ENCODE measurements at places on chromosomes 6 and 20.

DNA sequence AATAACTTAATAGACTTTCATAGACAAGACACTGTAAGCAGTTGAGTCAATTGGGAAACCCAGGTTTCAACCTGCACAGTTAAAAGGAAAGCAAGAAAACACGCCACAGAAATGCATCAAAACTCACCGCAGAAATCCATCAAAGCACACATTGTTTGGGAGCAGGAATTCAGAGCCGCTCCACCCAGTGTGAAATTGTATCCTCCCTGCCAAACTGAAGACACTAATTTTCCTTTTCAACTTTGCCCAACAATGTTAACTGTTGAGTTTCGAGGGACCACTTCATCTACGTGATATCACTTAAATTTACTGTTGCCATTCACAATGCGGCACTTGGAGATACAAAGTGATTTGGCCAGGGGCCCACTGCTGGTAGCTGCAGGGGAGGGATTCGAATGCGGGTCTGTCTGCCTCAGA, 92.7 kb downstream of the DACT2 start:
- no peak for DNase-seq

DNA sequence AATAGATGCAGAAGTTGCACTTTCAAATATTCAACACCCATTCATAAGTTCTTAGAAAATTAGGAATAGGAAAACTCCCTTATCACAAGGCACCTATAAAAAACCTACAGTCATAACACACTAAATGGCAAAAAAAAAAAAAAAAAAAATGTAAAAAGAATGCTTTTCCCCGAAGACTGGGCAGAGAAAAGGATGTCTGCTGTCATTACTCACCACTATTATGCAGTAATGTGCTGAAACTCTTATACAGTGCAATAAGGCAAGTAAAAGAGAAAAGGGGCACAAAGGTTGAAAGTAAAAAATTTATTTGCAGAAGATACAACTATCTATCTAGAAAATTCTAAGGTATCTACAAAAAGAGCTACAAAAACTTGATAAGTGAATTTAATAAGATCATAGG, 607.8 kb upstream of the ARID1B start:
- no peak for DNase-seq

GRCh38 chr20:4897600-4897999, 103.7 kb downstream of the SLC23A2 start:
- no peak for DNase-seq

DNA sequence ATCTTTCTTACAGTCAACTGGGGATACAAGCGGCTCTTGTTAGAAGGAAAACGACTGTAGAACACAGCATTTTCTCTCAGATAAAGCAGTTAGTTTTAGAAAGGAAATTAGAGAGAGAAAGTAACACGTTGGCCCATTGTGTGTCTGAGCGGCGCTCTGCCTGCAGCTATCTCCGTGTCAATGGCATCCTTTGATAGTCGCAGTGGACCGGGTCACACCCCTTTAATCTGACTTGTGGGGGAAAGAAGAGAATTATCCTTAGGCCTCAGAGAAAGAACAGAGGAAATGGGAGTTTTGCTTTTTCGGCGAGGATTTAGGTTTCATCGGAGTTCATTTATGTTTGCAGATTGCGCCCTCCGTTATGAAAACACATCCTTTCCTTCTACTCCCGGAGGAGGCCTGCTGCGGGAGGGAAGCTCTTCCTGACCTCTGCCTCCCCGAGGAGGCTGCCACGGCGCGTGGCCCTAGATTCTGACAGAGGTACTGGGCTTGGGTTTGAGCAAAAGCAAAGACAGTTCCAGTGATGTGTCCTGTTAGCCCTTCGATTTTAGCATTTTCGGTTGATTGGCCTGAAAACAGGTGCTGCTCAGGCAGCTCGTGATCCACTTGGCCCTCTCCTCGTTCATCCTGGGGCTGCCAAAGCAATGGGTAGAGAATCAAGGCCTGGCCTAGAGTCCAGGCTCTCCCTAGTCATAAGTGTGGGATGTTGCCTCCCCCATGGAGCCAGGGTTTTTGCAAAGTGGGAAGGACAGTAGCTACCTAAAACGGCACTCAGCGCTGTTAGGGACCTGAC, 74.9 kb downstream of the ZDHHC14 start:
- DNase-seq: no peak

- DNase-seq: no peak
Observed at GRCh38 chr6:12331951-12332749, 42.0 kb downstream of the EDN1 start.

DNA sequence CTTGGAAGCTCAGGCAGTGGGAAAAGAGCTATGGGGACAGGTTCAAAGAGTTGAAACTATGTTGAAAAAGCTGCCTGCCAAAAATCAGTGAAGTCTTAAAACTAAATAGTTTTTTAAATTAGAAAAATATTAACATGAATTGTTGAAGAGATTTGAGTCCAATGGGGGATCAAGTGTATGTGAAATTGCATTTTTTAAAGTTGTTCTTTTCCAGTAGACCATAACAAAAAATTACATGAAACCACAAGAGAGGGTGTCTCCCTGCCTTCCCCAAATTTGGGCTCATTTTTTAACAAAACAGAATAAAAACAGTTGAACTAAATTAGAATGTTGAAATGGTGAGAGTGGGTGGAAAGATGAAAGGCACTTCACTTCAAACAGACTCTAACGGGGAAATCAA, 31.5 kb upstream of the COL10A1 start:
- DNase-seq: no peak

DNA sequence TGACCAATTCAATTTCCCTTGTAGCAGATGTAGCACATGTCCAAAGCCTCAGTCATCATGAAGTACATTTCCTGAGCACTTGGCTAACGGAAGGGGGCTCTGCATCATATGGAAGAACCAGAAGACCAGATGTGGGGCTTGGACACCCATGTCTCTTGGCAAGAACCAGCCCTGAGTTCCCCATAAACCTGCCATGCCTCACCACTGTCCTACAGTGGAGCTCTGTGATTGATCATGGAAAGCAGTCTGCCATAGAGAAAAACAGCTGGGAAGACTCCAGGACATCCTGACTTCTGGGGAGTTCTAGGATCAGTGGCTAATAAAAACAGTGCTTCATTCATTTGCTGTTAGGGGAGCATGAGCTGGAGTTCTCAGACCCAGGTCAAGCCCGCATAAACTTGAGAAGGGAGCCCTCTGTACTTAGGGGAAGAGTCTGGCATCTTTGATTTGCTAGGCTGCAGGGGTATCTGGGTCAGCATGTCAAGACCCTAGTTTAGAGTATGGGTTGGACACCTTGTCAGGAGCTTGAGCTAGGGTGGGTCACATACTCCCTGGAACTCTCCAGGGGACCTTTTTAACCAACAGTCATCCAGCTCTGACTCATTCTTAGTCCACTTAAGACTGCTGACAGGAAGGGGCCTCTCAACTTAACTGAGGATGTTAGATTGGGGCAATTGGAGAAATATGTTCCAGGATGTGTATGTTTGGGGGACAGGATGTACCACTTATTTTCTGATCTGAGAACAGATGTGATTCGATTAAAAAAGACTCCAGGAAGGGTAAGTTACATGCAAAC, 26.3 kb upstream of the TRAM2 start:
- DNase-seq: peak; percentile 56

DNA sequence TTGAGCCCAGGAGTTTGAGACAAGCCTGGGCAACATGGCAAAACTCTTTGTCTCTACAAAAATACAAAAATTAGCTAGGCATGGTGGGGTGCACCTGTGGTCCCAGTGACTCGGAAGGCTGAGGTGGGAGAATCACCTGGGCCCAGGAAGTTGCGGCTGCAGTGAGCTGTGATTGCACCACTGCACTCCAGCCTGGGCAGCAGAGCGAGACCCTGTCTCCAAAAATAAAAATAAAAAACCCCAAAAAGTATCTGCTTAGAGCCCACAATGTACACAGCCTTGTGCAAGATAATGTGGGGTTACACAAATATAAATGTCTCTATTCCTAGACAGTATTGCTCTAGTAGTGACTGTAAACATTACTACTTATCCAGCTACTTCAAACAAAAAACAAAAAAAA, 5.9 kb downstream of the ESF1 start:
- DNase-seq: no peak

GRCh38 chr6:132693478-132693877, 20.4 kb downstream of the VNN1 start:
- no peak for DNase-seq

GRCh38 chr20:5544175-5544574, 206.0 kb upstream of the SHLD1 start:
- DNase-seq: no peak

DNA sequence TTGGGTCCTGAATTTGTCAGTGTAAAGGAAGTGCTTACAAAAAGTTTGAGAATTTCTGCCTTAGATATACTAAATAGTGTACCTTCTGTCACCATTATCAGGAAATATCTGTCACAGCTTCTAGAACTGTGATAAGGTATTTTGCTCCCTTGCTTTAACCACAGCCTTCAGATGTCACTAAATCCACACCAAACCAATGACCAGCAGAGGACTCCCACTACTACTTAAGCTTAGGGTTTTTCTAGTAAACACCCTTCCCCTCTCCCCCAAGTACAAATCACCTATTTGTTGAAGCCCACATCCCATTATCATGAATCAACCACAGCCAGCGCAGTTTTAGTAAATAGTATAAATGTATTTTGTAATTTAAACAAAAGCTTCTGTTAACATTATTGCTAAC, 8.6 kb upstream of the JPH2 start:
- DNase-seq: no peak

DNA sequence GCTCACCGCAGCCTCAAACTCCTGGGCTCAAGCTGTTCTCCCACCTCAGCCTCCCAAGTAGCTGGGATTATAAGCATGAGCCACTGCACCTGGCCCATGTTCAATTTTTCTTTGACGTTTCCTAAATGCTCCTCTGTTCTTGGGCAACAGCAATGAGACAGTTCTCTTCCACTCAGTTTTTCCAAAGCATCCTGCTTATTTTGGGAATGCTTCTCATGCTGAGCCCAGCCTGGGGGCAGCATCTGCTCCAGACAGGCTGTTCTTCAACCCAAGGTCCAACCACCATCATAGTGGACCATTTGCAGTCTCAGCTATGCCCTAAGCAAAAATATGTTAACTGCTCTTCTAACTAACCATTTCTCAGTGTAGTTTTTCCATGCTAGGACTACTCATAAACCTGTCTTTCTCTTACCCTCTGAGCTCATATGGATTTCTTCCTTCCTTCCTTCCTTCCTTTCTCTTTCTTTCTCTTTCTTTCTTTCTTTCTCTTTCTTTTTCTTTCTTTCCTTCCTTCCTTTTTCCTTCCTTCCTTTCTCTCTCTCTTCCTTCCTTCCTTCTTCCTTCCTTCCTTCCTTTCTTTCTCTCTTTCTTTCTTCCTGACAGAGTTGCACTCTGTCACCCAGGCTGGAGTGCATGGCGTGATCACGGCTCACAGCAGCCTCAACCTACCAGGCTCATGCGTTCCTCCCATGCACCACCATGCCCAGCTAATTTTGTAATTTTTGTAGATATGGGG, 48.4 kb downstream of the GCNT2 start:
- no peak for DNase-seq

- no peak for DNase-seq
Observed at GRCh38 chr6:30202366-30202765, 10.8 kb downstream of the TRIM26 start.

DNA sequence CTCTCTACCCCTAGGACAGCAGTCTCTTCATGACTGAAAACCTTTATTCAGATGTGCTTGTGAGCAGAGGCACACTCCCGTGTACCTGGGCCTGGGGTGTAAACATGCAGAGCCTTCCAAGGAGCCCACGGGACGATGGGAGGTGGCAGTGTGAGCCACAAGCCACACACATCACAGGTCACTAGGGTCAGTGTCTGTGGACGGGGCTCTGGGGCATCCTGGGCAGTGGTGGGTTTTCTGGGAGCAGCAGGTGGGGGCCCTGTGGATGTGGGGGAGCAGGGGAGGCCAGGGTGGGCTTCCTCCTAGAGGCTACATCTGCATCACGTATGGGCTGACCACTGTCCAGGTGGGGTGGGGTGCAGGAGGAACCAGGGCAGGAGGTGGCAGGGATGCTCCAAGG, 16.7 kb upstream of the TTLL2 start:
- DNase-seq: no peak

DNA sequence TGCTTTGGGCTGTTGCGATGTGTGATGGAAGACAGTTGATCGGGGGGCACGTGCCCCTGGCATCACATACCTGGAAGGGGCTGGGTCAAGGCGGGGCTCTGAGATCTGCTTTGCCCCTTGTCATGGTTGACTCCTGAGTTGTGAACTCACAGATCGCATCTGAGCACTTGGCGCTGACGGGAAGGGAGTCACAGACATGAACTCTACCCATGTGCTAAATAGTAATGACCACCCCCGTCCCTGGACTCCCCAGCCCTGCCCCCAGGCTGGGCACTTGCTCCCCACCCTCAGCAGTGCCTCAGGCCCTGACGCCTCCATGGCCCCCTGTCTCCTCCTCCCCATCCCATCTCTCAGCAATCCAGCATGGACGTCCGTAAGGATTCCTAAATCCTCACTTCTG, 107.0 kb downstream of the SYNDIG1 start:
- no peak for DNase-seq

- DNase-seq: no peak
Observed at GRCh38 chr20:40945754-40946450, 82.7 kb upstream of the TOP1 start.

- DNase-seq: no peak
Observed at GRCh38 chr6:38182426-38182825, 362.9 kb downstream of the ZFAND3 start.

DNA sequence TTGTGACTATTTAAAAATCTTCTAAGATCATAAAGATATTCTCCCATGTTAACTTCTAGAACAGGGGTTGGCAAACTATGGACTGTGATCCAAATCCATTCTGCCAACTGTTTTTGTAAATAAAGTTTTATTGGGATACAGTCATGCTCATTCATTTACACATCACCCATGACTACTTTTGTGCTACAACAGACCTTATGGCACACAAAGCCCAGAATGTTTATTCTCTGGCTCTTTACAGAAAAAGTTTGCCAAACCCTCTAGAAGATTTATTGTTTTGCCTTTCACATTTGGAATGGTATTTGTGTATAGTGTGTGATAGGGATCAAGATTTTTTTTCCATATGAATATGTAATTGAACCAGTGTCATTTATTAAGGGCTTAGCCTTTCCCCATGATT, 341.7 kb downstream of the CD83 start:
- no peak for DNase-seq

DNA sequence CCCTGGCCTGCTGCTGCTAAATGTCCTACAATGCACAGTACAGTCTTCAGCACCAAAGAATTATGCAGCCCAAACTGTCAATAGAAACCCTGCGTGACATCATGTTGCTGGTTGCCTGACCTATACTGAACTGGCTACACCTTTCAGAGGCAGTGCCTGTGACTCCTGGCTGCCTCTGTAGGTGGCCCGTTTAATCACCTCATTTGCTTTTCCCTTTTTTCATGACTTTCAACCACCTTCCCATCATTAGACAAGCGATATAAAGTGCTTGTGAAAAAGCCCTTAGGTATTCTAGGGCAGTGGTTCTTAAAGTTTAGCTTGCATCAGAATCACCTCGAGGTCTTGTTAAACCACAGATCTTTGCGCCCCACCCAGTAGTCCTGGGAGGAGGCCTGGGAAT, 33.0 kb upstream of the RIPOR2 start:
- no peak for DNase-seq

- no peak for DNase-seq
Observed at GRCh38 chr6:91094341-91094740, 507.5 kb upstream of the MAP3K7 start.

Data from T-helper 1 cell (primary cell).